Pons (tissue), 1 donor: ENCODE measurements at places on chromosomes 16 and 17.

DNA sequence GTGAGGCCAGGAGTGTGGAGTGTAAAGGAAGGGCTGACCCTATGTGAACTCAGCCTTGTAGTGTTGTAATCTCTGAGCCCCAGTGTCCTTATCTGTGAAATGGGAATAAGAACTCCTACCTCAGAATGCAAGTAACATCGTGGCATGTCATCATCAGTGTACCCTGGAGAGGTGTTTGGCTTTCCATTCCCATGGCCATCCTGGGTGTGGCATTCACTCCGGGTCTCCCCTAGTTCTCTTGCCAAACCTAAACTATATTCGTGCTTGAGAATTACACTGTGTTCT is 1.9 kb downstream of the NXPH3 start:
- no peak for DNase-seq

- no peak for DNase-seq
Measured at GRCh38 chr16:78309763-78310162, 210.3 kb downstream of the WWOX start.

DNA sequence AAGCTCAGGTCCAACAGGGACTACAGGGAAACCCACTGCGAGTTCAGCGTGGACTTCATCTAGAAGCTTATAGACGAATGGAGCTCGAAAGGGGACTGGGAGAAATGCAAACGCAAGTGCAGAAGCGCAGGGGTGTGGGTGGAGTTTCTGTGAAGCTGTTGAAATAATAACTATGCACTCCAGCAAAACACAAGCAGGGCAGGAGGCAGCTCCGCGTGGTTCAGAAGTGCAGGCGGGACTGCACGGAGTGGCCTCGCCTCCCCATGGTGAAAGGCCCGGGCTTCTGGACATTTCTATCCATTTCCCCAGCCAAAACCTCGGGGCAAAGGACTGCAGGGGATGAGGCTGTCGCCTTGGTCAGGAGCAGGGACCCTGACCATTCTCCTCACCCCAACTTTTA is 74.5 kb downstream of the ZNF423 start:
- no peak for DNase-seq

GRCh38 chr17:31431852-31432658 is 40.6 kb downstream of the RAB11FIP4 start:
- DNase-seq: no peak

- DNase-seq: no peak
Measured at GRCh38 chr16:57949013-57949412, 21.9 kb downstream of the CNGB1 start.

GRCh38 chr16:74768239-74768638 is 6.4 kb downstream of the FA2H start:
- DNase-seq: no peak

DNA sequence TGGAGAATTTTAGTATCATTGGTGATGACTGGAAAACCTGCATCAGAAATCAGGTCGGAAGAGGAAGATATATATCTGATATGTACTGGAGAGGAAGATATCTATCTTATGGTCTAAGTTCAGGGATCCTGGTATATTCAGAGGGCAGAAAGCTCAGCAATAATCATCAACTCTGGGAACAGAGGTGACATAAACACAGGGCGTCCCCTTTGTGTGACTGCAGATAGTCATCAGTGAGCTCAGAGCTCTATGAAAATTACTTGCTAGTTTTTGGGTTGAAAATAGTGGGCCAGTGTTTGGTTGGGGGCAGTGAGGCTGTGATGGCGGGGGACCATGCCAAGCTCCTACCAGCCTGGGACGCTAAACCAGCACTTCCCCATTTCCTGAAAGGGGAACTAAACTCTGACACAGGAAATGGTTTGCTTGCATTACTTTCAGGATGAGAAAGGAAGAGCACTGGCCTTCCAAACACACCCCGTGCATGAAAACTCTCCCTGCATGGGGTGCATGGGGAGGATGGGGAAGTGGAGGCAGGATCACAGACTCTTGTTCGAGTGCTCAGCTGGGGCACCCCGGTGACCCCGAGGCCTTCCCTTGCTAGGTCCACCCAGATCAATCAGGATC is 15.8 kb downstream of the NOD2 start:
- DNase-seq: peak; percentile 78

- DNase-seq: no peak
Measured at GRCh38 chr16:57042157-57043111, 49.9 kb upstream of the CPNE2 start.

GRCh38 chr17:46038414-46038813 is 39.4 kb downstream of the STH start:
- DNase-seq: no peak

DNA sequence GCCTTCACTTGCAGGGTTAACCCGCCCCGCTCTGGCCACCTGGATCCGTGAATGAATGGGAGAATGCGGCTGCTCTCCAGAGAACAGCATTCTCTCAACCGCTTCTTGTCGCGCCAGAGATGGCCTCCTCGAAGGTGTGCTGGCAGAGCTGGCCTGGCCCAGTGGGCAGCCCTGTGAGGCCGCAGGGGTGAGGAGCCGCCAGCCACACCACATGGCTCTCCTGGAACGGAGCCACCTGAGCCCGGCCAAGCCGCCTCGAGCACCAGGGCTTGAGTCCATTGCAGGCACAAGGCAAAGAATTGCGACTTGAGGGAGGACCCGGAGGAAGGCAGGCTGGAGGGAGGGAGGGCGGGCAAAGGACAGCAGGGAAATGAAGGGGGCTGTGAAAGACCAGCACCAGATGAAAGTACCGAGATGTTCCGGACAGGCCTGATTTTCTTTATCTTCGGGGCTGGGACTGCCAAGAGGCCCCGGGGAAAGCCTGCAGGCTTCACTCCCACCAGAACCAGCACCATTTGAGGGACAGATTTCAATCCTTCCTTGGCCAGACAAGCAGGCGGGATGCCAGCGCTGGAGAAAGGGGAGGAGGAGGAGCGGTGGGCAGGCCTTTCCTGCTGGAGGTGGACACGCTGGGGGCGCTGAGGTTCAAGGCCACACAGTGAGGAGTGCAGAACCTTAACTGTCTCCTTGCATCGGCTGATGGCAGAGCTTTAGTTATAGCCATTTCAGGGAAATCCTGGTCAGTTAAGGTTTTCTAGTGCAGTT is 69.4 kb downstream of the MRC2 start:
- no peak for DNase-seq

- DNase-seq: no peak
Measured at GRCh38 chr16:2778630-2778958, 1.5 kb upstream of the ELOB start.

DNA sequence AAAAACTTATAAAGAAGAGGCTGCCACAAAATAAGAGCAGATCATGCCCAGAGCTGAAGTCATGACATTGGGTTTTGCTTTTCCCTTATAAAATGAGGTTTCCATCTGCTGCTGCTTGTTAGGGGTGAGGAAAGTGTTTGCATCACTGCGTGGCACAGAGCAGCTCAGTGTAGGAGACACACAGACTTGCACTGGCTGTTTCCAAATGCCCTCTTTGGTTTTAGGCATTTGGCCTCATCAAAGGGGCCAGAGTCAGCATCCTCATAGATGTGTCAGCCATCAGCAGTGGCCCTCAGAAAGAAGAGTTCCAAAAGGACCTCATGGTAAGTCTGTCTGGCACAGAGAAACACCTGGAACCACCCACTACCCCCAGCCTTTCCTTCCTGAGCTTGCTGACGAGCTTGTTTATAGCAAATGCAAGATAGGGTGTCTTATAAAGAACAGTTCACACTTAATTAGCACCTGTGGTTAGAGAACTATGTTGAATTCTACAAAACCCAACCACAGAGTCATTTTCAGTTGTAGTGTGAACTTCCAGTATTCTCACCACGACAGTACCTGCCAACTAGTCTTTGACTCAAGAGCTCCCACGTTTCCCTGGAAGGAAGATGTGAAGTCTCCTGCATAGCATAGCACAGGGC is 17.0 kb downstream of the VWA3A start:
- no peak for DNase-seq

- no peak for DNase-seq
Measured at GRCh38 chr17:73396431-73397277, 84.9 kb upstream of the CDC42EP4 start.

DNA sequence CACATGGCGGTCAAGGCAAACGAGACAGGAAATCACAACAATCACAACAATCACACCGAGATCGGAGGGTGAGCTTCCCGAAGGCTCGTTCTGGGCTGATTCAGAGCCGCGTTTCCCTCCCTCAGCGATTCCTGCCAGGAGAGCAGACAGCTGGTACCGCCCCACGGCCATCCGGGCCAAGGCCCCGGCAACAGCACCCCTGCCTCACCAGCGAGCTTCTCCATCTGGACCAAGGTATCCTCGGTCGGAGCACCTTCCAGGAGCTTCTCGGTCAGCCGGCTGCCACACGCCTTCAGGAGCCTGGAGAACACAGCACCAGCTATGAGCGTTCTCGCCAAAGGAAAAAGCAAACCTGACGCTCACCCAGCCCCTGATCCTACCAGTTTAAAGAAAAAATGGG is 15.2 kb upstream of the PLD6 start:
- DNase-seq: no peak

DNA sequence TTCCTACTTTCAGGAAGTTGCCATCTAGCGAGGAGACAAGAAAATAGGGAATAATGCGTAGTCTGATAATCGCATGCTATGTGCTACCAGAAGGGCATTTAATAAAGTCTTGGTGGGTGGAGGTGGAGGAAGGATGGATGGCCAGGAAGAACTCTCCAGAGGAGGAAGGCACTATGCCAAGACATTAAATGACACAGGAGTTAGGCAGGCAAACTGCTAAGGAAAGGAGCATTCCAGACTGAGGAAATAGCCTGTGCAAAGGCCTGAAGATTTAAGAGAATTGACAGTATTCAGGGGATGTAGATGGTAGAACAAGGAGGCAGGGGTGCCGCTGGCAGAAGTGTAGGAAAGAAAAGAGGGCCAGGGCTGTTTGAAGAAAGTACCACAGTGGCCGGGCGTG is 19.3 kb upstream of the ARHGAP44 start:
- no peak for DNase-seq

DNA sequence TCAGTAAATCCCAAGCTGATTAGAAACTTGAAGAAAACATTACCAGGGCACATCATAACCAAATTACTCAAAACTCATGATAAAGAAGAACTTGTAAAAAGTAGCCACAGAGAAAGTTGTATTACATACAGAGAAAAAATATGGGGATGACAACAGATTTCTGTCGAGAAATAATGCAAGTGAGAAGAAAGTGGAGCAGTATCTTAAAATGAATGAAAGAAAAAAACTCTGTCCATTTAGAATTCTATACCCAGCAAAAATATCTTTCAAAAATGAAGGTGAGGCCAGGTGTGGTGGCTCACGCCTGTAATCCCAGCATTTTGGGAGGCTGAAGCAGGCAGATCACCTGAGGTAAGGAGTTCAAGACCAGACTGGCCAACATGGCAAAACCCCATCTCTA is 165.9 kb downstream of the PARN start:
- DNase-seq: no peak

GRCh38 chr17:8161289-8162232 is 1.2 kb downstream of the VAMP2 start:
- no peak for DNase-seq

DNA sequence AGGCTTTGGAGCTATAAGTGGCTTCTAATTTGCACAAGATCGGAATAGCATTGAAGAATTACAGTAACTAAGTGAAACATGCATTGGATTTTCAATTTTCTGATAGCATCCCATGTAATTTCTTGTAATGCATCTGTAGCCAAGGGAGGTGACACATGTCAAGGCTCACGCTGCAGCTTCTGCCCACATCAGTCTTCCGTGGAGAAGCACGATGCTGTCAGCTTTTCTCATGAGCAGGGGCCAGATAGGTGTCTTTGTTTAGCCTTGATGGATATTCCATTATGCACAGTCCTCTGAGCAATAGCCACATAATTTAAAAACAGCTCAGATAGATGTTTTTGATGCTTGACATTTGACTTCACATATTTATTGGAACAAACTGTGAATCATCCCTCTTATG is 1046.9 kb upstream of the EEF2KMT start:
- DNase-seq: no peak

DNA sequence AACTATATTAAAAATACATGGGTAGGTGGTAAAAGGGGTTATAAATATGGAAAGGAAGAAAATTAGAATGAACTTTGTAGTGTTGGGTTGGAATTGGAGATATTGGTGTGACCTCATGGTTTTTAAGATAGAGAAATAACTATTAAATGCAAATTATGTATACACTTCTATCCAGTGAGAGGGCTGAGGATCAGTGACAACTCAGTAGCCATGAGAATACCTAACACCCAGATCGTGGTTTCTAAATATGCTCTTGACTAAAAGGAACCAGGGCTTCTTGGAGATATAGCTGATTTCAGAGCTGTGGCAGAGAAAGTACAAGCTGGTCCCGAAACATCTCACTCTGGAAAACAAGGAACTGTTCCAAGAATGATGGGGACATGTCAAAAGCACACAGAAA is 44.4 kb downstream of the SLC6A4 start:
- DNase-seq: no peak

DNA sequence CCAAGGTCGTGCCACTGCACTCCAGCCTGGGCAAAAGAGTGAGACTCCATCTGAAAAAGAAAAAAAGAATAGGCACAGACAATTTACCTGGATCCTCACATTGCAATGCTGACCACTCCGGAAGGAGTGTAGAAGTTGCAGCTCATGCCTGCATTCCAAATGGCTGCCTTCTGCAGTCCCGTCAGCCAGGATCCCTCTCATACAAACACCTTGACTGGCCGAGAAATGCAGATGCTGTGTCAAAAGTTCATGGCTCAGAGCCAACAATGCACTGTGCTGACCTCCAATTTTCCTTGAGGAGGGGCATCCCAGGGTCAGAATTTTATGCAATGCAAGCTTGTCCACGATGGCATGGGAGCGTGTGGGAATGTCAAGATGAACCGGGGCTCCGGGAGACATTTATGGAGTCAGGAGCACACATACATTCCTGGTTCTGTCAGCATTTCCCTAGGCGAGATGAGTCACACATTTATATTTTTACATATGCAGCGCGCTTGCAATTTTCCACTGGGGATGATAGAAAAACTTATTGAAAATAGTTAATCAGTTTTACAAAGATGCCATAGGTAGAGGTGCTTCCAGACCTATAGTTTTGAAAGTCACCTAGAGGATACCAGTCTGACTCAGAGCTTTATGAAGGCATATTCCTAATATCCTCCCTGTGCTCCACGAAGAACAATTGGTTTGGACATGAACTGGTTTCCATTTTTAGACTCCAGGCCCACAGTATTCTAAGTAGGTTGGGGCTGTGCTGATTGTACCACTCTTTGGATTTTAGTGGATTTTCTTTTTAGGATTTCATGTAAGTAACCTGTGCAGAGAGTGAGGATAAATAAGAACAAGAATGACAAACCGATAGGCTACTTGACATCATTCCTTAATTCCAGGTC is 614.6 kb downstream of the MAF start:
- DNase-seq: no peak

- DNase-seq: no peak
Measured at GRCh38 chr17:27263386-27263785, 30.5 kb upstream of the WSB1 start.
